Activated T-cell treated with anti-CD3 and anti-CD28 coated beads, Interleukin-2, amount 50 U/mL, for 1 hour (primary cell): ENCODE measurements at places on chromosomes 4 and X.

DNA sequence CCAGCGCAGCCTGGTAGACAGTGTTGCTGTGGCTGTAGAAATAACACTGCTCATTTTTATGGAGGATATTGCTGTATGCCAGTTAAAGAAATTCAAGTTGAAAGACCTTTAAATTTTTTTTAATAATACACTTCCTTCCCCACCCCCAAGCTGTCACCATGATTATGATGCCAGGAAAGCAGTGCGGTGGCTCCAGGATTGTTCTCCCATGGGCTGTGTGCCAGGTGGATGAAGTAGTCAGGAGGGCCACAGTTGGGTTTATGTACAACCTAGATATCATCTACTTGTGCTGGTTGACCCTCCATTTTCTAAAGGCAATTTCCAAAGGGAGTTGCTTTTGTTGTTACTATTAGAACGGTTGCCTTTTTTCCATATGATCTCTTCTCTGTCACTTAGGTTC lies 136.6 kb downstream of the AFF1 start:
- DNase-seq, result no peak

DNA sequence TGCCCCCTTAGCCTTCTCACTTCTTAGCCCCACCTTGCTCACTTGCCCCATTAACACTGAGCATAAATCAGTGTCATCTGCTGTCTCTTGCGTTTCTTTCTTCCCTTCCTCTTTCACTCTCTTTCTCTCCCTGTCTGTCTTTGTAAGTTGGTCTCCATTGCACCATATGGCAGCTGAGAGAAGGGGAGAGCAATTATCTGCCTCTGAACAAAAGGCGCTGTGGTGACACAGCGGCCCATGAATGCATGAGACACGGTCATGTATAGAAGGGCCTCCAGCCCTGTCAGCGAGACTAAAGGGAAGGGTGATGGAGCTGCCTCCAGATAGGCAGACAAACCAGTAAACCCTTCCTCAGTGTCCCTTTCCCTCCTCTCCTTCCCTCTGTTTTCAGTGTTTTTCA lies 88.8 kb upstream of the PCDH18 start:
- no peak for DNase-seq

- no peak for DNase-seq
Measured at GRCh38 chr4:186622788-186623464, 67.6 kb upstream of the MTNR1A start.

DNA sequence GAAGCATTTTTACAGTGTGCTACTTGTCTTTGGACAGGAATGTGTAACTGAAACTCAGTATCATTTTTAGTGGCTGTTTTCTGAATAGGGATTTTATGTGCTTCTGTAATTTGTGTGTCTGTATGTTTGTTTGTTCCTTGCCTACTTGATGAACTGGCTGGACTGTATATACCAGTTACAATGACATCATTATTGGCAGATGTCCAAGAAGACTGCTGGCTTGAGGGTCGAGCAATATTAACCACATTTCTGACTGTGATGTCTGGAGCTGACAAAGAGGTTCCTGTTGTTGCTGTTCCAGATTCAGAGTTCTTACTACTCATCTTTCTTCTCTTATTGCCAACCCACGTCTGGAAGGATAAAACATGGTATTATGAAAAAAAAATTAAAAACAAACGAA lies 33.0 kb downstream of the HDX start:
- no peak for DNase-seq

- no peak for DNase-seq
Measured at GRCh38 chr4:57854748-57855147, 744.6 kb upstream of the IGFBP7 start.

DNA sequence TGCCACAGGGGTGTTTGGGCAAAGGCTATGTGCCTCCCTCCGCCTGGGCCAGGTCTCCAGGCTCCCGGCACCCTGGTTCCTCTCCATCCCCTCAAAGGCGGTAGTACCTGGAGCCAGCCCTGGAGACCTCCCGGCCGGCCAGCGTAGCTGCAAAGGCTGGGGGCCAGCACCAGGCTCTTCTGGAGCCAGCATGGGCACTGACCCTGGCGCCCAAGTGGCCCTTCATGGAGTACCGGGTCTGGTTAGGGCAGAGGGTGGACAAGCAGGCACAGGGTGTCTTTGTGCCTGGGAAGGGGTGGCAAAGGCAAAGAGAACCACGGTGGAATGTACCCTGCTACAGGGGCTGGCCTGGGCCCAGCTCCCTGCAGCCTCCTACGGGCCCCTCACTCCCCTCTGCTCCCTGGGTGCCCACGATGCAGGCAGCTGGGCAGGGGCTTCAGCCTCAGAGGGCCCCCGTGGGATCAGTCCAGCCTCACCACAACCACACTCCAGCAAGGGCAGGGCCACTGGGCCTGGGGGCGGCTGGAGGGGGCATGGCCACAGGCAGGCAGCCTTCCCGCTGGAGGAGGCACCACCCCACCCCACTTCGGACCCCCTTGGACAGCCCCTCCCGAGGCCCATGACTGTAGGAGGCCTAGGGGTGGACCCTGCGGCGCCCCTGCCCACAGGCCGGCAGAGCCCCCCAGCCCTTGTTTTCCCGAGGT lies 112.9 kb upstream of the NKX1-1 start:
- no peak for DNase-seq

GRCh38 chrX:41796577-41796976 lies 72.6 kb downstream of the GPR82 start:
- no peak for DNase-seq

DNA sequence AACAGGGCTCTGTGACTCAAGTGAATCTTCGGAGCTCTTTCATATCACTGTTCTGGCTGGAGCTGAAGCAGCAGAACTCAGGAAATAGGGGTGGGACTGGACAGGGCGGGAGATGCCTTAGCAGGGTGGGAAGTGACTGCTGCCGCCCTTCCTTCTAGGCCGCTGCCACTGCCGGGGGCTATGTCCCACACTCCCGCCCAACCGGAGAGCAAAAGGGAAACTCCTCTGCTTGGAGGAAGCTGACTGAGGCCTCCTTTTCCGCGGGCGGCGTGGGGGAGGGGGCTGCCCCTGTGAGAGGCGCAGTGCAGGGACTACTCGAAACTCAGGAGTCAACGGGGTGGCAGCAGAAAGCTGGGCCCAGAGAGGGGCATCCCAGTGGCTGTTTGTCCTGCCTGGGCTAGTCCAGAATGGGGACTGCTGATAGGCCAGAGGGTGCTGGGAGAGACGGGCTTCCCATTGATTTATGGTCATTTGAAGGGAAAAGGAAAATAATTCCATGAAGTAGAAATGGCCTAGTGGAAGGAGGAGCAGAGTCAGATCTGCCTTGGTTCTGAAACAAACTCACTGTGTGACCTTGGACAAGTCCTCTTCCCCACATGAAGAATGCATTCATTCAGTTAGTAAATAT lies 36.9 kb downstream of the STARD8 start:
- DNase-seq, result no peak

DNA sequence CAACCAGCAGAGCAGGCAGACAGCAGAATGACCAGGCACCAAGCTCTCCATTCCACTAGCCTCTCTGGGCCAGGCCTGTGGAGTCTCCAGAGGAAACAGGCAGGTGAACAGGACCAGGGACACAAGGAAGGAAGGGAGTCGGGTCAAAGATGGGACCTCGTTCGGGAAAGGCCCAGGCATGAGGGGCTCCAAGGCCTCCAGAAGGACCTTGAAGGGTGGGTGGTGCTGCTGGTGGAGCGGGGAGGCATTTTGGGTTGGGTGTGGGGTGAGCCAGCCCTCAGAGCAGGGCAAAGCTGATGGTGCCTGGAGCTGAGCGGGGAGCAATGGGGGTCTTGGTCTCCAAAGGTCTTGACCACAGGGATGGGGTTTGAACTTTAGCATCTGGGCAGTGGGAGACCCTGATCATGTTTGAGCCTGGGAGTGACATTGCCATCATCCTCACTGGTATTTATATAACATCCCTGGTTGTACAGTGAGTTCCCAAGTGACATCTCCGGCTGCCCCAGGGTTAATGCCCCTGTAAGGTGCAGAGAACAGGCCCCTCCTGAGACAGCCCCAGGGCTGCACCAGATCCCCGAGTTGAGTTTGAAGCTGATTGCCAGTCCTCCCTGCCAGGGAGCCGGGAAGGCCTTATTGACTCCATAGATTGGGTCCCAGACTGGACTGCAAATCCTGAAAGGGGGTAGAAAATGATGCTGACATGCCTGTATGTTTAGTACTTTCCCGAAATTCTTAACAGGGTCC lies 52.7 kb downstream of the PSAPL1 start:
- DNase-seq, result no peak

DNA sequence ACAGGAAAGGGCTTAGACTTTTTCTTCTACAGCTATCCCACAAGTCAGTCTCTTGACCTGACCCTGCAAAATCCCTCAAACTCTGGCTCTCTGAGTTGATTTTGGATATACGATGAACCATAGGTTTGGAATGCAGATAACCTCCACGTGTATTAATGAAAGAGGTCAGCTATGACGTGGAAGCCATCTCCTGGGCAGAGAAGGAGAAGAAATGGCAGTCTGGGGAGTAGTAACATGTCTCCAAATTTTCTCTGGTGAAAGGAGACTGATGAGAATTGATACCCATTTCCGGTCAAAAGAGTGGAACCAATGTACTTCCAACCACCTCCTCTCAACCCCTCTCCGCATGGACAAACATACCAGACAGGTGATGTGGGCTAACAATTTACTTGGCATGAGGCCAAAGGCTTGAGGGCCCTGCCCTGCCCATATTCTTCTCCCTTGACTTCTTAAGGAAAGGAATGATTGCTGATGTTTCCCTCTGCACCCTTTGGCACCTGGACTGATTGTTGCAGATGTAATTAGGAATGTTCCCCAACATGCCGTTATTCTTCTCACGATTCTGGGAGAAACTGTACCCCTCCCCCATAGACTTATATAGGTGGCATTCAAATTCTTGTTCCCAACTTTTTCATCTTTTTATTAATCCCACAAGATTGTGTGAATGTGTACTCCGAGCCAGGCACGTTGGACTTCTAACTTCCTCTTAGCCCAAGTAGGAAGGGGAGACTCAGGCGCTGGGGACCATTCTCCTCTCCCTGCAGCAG lies 580 bp upstream of the PLS3 start:
- no peak for DNase-seq

- no peak for DNase-seq
Measured at GRCh38 chrX:28133763-28134162, 152.5 kb upstream of the DCAF8L1 start.

DNA sequence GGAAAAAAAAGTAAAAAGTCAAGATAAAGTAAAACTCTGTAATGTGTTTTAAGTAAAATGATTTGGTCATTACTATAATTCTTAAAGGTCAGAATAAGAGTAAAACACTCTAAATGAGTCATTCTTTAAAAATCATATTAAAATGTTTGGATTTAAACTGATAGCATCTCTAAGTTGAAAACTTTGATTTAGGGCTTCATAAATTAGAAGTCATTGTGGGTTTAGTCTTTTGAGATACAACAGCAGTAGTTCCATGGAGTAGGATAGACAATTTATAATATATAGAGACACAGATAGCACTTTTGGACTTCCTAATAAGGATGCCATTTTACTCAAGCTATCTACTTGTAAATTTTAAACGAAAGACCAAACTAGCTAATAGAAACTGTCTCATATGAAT lies 77.1 kb upstream of the PABPC4L start:
- no peak for DNase-seq

GRCh38 chr4:154082760-154083535 lies 294.1 kb upstream of the SFRP2 start:
- DNase-seq, result no peak

DNA sequence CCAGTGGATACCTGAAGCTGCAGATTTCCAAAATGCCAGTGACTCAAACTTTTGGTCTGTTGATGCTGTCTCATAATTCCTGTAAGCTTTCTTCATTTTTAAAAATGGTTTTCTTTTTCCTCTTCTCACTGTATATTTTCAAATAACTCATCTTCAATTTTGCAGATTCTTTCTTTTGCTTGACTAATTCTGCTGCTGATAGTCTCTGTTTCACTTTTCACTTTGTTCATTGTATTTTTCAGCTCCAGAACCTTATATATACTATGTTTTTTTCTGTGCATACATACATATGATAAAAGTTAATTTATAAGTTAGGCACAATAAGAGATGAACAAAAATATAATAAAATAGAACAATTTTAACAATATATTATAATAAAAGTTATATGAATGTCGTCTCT lies 237.7 kb upstream of the GPRIN3 start:
- no peak for DNase-seq

GRCh38 chr4:182212211-182212761 lies 30.9 kb upstream of the TENM3 start:
- no peak for DNase-seq

DNA sequence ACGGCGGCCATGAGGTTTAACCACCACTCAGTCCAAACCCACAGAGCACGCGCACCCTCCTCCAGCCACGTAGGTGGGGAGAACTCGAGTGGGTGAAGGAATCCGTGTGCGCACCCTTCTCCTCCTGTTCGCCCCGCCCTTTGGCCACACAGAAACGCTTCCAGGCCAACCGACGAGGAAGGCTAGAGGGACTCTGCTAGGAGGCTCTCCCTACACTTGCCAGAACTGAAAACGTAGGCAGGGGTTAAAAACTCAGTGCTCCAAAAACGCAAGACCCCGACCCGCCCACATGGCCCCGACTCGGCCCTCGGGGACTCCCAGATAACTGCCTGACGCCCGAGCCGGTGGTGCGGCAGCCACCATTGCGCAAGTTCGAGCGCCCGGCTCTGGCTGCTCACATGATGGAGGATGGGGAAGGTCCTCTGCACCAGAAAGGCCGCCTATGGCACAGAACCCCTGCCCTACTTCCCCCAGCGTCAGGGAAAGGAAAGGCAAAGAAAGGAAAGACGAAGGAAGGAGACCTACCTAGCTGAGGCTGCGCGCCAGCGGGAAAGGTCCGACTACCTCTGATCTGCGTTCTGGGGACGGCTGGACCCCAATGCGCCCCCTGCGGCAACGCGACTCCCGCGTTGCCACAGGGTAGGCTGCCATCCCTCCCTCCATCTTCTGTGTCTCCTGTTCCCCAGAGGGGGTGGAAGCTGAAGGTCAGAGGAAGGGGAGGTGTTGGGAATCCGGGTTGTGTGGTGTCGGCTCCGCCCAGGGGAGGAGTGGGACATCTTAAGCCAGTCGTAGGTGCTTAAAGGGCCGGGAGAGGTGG lies 201.9 kb upstream of the AGTR2 start:
- no peak for DNase-seq

DNA sequence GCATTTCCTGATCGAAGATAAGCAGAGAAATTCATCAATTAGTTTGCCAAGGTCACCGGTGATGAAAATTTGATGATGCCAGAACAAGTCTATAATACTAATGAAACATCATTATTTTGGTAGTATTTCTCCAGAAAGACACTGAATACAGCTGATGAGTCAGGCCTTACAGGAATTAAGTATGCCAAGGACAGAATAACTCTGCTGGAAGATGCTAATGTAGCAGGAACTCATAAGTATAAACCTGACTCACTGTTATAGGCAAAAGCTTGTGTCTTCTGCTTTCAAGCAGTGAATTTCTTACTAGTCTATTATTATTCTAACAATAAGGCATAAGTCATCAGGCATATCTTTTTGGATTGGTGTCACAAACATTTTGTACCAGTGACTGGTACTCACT lies 1825.1 kb upstream of the IGFBP7 start:
- no peak for DNase-seq

DNA sequence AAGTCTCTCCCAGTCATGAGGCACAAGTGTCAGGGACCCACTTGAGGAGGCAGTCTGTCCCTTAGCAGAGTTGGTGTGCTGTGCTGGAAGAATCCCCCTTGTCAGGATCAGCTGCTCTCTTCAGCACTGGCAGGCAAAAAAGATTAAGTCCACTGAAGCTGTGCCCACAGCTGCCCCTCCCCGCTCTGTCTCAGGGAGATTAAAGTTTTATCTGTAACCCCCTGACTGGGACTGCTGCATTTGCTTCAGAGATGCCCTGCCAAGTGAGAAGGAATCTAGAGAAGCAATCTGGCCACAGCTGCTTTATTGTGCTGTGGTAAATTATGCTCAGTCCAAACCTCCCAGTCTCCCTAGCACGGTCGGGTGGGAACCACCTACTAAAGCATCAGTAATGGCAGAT lies 37.4 kb upstream of the HEPH start:
- no peak for DNase-seq
